ENCODE measurements at places on chromosomes 5 and 9.

- no peak for DNase-seq
These were observed 1.5 kb upstream of the TESK1 start for GRCh38 chr9:35603506-35603985.

DNA sequence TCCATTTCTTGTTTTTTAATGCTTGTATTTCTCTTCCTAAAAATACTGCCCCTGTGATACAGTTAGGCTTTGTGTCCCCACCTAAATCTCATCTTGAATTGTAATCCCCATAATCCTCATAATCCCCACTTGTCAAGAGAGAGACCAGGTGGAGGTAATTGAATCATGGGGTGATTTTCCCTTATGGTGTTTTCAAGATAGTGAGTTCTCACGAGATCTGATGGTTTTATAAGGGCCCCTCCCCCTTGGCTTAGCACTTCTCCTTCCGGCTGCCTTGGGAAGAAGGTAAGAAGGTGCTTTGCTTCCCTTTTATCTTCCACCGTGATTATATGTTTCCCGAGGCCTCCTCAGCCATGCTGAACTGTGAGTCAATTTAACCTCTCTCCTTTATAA lies 227.4 kb downstream of the MAN2A1 start:
- DNase-seq = no peak

- DNase-seq = no peak
These were observed 68.9 kb upstream of the PITX1 start for GRCh38 chr5:135102716-135103574.

DNA sequence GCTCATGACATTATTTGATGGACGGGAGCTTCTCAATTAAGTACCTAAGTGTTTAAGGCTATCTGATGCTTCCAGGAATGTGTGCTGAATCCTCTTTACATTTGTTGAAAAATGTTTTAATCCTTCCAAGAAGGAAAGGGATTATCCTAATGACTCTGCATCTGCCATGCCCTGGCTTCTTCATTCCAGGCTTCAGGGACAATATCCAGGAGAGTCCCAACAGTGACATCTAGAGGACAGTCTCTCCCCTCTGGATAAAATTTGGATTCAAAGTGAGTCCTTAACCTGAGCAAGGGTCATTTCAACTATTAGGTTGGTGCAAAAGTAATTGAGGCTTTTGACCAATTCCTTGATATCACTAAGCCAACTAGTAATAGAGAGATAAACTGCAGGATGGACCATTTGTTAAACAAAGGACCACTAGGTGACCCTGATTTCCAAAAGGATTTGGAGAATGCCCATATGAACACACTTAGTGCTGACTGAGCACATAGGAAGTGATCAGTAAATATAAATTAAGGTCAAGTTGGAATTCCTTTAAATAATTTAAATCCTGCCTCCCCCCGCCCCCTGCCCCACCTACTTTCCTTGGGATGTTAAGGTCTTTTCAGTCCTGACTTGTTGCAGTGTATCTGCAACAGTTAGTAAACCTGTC lies 19.1 kb downstream of the TNFSF8 start:
- DNase-seq = no peak

DNA sequence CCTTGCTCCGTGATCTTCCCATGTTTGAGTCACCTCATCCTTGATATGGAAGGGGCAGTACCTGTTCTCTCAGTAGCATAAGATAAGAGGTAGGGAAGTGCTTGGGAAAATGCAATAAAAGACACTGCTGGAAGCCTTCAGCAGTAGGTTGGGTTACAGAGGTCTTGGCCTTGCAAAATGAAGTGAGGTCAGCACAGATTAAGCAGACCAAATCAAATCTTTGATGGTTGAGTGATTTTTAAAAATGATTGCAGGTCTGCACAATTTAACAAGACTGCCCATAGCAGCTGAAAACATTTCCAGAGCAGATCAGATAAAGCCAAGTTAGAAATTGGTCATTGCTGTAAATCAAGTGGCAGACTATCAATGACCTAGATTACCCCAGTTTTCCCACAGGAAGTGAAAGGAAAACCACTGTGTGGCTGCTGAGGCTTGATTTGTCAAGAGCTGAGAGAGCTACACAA lies 32.9 kb downstream of the PALM2AKAP2 start:
- DNase-seq = no peak

DNA sequence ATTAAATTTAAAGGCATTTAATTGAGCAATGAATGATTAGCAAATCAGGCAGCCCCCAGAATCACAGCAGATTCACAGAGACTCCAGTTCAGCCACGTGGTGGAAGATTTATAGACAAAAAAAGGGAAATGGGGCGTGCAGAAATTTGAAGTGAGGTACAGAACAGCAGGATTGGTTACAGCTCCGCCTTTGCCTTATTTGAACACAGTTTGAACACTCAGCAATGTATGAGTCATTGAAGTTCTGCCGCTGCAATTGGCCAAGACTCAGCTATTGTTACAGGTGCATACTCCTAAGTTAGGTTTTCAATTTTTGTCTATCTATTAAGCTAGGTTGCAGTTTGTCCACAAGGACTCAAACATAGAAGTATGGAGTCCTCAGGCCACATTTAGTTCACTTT lies 157.7 kb upstream of the SLC12A2 start:
- DNase-seq = no peak

DNA sequence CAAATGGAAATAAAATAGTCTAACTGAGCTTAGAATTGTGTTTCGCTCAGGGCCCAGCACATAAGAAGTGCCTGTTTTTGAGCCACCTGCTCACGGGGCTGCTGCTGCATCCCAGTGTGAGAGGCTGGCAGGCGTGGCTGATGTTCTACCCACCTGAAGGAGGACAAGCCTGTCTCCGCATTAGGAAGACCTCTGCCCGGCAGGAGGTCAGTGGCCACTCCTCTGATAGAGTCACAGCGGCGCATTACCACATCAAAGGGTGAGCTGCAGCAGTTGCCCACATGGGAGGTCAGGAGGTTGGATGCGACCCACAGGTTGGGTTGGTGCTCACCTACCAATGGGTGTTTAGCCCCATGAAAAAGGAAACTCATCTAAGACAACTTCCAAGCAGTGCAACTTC lies 3.7 kb upstream of the SLC6A7 start:
- no peak for DNase-seq

GRCh38 chr5:74672215-74672877 lies 12.7 kb upstream of the HEXB start:
- DNase-seq = no peak

GRCh38 chr9:30301271-30301963 lies 2083.0 kb upstream of the ACO1 start:
- DNase-seq = no peak

DNA sequence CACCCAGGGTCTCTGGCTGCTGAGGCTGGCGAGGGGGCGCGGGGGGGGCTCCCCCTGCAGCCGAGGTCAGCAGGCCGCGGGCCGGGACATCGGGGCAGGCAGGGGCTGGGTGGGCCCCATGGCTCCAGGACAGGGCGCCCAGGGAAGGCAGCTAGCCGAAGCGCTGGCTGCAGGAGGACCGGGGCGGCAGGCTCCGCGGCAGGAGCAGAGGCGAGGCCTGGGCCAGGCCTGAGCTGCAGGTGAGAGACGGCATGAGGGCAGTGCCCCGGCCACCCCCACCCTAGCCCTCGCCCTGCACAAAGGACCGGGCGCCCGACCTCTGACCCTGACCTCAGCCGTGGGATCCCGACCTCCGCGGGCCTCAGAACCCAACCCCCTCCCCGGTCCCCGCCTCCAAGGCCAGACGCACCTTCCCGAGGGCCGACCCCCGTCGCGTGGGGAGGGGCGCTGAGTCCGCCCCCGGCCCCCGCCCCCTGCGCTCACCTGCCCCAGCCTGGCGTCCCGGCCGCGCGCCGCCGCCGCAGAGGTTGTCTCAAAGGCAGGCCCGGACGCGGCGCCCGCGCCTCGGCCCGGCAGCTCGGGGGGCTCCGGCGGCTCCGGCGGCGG lies 431 bp downstream of the RNF208 start:
- no peak for DNase-seq

DNA sequence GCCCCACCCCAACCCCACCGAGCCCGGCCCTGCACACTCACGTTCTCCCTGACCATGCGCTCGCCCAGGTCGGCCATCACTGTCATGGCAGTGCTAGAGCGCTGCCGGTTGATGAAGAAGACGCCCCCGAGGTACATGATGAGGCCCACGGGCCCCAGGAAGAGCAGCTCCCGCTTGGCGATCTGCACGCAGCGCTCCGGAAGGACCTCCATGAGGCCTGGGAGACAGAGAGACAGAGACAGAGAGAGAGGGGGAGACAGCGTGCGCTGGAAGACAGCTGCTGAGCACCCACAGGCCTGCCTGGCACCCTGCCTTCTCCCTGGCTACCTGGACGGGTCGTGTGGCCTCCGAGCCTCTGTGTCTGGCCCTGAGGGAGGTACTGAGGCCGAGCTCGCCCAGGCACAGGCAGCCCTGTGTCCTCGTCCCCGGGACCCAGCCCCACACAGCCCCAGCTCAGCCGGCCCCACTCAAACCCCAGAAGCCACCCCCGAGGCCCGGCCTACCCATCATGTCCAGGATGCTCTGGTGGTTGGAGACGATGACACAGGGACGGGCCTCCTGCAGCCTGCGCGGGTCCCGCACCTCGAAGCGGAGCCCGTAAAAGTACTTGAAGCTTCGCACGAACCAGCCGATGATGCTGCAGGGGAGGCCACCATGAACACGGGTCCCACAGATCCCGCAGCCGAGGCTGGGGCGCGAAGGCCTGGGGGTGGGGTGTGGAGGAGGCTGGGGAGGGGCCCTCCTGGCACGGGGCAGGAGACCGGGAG lies 10.2 kb downstream of the AGPAT2 start:
- no peak for DNase-seq

DNA sequence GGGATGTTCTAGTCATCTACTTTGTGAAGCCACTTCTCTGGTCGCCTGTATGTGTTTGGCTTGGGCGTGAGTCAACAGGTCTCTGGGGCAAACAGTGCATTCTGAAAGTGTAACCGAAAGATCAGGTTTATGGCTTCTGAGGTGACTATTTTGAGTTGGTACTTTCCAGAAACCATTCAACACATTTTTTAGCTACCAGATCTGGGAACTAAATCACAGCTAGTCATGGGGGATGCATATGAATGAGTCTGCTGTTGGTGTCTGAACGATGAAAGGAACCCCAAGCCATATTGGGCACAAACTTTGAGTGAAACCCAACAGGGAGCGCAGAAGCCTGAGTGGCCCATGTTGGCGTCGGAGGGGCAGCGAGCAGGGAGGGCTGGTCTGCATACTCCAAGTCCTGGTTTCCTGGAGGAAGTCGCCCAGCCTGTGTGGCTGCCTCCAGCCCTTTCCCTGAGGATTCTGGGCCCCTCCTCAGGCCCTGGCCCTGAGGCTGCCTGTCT lies 35.3 kb downstream of the UBE2QL1 start:
- no peak for DNase-seq

DNA sequence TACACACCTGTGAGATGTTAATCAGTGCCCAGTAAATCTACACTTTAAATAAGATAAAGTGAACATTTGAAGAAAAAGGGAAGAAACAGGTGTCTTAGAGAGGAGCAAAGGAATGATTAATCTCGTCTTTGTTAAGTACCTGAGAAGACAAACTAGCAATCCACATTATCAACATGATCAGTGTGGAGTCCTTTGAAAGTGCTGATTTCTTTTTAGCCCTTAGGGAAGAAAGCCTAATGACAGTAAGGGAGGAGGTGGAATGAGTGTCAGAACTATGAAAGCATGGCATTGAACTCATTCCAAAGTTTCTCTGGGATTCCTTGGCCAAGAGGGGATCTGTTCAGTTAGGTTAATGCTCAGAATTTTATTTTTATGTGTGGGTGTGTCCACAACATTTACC lies 1109.0 kb upstream of the ACO1 start:
- no peak for DNase-seq

- DNase-seq = no peak
These were observed 131.4 kb downstream of the MED10 start for GRCh38 chr5:6246820-6247437.

- DNase-seq = no peak
These were observed 896 bp upstream of the PCSK5 start for GRCh38 chr9:75889577-75889976.

DNA sequence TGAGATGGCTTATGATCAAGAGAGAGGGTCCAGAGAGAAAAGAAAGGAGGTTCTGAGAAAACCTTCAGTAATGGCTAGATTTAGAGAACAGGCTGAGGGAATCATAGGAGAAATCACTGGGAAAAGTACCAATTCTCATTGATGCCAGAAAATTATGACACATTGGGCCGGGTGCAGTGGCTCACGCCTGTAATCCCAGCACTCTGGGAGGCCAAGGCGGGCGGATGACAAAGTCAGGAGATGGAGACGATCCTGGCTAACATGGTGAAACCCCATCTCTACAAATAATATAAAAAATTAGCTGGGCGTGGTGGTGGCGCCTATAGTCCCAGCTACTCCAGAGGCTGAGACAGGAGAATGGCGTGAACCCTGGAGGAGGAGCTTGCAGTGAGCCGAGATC lies 29.5 kb upstream of the PLIN2 start:
- DNase-seq = no peak

DNA sequence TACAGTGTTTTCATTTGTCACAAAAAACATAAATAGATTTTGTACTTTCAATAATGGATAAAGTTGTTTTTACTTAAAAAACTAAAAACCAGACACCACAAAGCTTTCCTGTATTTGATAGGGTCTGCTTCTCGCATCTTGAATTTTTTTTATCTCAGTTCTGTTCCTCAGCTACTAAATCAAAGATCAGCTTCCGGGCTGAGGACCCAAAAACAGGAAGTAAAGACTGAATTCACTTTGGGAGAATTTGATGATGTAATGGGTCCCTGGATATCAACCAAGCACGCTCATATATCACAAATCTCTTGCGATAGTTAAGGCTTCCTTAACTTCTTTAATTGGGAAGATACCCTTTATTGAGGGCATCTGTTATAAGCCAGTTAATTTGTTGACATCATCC lies 24.1 kb downstream of the ITK start:
- no peak for DNase-seq

DNA sequence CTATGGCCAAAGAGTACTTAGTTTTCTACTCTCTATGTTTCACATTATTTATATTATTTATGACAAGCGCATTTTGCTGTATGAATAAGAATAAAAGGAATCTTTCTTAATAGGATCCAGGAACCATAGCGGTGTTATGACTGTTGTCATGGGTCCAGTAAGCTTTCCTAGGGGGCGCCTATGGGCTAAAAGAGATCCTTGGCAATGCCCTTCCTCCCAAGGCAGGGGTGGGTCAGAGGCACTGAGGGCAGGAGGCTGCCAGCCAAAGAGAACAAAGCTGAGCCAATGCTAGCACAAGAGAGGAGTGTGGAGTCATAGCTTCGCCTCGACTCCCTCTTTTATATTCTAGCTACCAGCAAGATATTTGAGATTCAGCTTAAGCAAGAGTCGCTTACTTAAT lies 98.4 kb upstream of the GNAQ start:
- no peak for DNase-seq

DNA sequence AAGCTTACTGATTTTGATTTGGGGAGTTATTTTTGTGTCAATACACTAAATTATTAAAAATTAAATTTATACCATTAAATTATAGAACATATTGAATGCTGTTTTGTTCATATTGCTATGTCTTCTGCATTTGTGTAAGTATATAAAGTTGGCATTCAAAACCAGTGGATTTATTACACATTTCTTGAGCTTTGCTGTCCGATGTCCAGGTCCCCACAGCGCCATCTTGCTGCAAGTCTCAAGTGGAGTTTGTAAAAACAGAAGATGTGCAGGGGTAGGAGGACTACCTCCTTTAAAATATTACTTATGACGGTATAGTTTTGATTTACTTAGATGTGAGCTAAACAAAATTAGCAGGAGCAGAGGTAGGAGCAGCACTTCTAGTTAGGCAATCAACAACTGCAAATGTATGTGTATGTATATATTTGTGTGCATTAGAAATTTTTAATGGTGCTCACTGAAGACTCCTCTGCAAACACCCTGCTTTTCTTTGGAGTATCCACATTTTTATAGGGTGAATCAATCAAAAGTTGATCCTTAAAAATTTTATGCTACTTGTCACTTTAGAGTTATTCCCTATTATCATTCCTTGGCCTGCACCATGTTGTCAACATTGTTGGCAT lies 37.4 kb downstream of the CPEB4 start:
- DNase-seq = no peak
